ENCODE measurements at places on chromosomes 3 and 15.

DNA sequence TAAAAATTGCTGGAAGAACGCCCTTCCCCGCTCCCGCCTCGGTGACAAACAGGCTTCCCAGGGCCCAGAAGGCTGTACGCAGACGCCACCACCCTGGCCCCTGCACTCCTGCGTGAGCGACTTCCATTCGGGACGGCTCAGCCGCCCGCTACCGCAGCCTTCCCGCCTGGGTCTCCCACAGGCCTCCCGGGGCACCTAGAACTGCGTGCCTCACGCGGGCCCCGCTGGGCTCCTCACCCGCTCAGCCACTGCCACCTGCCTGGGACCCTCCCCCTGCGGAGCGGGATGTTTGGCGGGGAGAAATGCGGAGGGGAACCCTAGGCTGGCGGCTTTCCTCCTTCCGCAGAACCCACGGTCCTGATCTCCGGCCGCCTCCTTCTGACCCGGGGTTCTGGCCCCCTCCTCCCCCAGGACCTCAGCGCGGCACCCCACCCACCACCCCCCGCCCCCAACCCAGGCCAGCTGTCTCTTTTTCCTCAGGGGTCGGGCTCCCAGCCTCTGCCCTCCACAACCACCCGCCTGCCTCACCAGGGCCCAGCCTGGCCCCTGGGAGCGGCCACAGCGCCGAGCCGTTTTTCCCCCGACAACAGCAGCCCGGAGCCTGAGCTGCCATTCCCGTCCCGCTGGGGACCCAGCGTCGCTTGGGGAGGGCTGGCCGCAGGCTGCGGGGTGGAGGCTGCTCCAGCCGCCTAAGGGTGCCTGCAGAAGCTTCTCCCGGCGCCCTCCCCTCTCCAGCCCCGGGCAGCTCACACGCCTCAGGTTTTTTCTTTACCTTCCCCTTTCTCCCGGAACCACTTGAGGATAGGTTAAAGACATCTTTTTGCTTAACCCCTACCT is 27.6 kb upstream of the RAB7A start:
- no peak for DNase-seq

DNA sequence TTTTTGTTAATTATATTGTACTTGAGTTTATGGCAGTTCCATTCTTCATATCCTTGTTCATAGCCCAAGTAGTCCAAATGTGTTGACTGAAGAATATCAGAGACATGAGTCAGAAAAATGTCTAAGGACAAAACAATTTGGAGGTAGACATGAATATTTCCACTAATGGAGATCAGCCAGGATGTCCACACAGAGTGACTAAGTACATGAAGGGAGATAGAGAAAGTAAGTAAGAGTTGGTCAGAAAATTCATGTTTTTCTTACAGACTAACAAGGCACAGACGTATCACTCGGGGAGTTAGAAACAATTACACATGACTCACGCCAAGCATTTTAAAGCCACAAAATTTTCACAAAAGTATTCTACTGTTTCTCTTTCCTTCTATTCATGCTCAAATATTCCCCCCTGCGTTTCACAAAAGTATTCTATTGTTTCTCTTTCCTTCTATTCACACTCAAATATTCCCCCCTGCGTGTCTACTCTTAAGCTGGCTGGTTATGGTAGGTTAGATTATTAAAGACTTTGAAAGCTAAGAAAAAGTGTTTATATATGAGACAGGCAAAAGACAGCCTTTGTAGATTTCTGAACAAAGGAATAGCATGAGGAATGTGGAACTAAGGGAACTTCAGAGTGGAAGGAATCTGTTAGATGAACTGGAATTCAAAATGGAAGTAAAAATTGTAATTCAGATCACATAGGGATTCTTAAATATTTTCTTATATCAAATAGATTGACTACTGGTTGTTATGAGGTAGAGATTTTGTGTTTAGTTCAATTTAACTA is 648.7 kb upstream of the CCDC54 start:
- DNase-seq = peak; percentile 73

DNA sequence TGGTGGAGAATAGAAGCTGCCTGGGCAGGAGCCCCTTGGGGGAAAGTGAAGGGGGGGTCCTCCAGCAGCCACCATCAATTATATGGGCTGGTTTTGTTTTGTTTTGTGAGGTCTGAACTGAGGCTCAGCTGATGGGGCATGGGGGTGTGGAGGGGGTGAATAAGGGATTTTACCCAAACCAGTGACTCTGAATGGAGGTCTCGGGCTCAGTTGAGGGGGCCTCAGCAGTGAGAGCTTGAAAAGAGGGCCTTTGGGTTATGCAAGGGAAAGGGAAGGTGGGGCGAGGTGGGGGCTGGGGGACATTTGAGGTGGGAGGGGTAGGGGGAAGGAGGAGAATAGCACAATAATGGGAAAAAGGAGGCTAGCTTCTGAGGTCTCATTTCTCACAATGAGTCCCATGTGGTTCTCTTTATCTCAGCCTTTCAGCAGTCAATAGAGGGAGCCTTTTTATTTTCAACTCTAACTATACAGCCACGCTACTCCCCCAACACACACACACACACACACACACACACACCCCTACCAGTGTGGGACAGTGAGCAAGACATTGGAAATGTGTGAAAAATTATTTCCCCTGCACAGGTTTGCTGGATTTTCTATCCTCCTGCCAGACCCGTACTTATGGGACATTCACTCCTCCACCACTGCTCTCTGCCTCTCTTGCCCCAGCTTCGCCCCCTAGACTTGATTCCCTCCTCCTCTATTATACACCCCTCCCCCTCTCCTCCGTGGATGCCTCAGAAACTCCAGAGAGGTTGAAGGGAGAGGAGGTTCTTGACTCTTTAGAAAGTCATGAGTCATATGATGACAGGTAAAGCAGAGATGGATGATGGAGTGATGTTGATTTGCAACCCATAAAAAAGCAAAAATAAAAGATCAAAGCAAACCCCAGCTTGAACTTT is 96.0 kb downstream of the GTPBP8 start:
- no peak for DNase-seq

DNA sequence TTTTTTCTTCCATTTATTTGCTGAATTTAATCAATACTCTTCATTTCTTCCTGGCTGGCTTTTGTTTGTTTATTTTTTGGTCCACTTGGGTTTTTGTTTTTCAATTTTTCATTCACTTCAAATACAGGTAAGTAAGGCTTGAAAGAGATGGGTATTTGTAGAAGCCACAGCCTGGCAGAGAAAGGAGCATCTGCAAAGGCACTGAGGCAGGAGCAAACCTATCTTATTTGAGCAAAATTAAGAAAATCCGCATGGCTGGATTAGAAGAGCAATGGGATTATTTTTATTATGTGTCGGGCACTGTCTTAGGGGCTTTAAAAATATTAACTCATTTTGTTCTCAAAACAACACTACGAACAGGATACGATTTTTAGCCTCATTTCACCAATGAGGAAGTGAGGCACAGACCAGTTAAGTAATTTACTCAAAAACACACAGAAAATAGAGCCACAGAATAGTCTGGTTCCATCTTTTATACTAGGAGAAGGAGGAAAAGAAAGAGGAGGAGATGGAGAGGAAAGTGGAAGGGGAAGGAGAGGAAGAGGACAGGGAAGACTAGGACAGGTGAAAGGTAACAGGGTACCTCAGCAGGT is 35.1 kb upstream of the CCDC80 start:
- DNase-seq = no peak

GRCh38 chr3:171200750-171201088 is 174.2 kb upstream of the SLC2A2 start:
- DNase-seq = no peak

DNA sequence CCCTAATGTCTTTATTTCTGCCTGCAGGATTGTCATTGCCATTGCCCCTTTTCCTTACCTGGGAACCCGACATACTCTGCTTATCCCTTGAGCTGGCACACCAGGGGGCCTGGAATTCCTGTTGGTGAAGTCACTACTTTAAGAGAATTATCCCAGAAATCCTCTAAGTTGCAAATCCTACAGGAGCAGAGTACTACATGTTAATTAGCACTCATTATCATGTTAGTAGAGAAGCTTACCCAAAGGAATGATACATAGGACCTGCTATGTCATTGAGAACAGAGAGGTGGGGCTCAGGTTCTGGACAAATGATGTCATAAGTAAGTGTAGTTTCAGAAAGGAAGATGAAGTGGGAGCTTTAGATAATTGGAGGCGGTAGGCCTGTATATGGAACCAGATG is 27.4 kb downstream of the SCG5 start:
- DNase-seq = no peak

- no peak for DNase-seq
These were observed 40.5 kb upstream of the LDHAL6B start for GRCh38 chr15:59166166-59166565.

- no peak for DNase-seq
These were observed 174.4 kb upstream of the CMC1 start for GRCh38 chr3:28067014-28067413.

GRCh38 chr3:148723631-148724030 is 25.9 kb downstream of the AGTR1 start:
- DNase-seq = no peak

DNA sequence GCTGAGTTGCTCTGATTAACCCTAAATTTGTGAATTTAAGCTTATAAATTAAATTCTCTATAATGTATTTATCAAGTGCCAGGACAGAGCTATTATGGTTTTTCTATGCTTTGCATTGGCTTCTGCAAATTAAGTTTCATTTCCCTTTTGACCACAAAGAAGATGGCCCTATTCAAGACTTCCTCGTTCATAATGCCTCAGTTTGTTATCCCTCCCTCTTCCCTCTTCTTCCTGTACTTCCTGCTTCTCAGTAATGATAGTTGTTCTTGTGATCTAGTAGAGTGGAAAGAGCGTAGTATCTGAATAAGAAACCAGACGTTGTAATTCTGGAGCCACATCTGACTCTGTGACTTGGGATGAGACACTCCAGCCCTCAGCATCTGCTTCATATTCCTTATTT is 118.7 kb downstream of the CACNA1D start:
- no peak for DNase-seq

DNA sequence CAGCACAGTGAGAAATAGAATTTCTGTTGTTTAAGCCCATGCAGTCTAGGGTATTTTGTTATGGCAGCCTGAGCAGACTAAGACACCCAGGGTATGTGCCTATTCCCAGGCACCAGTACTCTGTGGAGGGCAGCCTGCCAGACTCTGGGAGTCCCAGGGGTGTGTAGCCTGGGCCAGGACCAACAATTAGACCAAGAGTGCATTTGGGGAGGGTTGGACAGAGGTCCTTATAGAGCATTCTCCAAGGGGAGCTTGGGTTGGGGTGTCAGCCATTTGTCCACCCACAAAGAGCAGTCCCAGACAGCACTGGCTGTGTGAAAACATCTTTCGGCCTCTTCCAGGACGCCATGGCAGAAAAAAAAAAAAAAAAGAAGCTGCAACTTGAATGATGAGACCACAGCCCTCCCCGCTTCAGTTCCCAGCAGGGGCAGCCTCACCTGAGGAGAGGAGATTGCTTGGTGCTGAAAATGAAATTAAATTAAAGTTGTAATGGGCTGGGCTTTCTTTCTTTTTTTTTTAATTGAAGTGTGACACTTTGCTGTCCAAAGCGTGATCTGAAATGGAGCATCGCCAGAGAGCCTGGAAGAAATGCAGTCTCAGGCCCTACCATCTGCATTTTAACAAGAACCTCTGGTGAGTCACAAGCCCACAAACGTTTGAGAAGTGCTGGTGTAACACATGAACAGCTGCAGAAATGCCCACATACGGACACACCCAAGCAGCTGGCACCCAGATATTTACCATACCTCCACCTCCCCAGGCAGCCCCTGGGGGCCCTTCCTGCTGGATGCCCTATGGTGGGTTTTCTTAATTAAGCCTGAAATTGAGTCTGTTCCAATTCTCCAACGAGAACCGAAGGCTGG is 21.3 kb upstream of the CAV3 start:
- DNase-seq = peak; percentile 53

DNA sequence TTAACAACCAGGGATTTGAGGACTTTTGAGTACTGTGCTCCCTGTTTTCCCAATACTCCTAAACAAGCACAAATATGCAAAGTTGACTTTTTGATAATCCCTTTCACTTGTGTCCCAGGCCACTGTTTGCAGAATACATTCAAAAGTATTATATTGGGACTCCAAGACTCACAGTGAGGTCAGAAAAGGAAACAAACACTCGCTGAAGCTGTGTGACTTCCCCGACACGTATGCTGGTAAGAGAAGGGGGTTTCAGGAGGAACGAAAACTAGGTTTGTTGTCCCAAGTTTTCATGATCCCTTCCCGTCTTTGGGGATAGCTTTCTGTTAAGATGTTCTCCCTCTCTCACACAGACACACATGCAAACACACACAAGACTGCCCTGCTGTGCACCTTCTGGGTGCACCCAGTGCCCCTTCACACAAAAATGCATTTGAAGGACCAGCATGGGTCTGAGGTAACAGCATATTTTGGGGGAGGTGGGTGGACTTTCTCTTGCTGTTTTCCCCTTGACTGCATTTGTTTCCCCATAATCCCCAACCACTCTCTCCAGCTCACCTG is 225.2 kb upstream of the PRICKLE2 start:
- DNase-seq = no peak

DNA sequence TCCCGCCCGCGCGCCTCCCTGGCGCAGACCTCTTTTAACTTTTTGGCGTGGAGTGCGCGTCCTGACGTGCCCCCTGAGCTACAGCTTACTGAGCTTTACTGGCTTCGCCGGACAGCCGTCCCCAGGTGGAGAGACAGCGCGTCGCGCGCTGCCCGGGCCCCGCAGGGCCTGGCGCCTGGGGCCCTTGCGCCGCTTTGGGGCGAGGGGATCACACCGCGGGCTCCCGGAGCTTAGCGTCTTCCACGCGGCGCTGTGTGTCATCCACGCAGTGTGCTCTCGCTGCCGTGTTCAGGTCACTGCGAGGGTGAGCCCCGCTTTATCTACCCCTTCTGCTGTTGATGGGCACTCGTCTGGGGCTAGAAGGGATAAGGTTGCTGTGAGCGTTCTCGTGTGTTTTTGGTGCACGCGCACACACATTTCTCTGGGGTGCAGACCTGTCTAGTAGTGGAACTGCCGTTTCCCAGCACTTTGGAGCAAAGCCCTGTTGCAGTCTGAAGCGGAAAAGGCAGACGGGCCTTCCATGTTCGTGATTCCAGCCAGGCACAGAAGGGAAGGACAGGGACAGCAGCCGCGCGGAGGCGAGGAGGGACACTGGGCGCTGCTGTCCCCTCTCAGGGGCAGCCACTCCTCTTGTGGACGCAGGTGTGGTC is 33.1 kb upstream of the ALDH1L1 start:
- no peak for DNase-seq

GRCh38 chr3:109278141-109278540 is 38.2 kb downstream of the DPPA2 start:
- no peak for DNase-seq

DNA sequence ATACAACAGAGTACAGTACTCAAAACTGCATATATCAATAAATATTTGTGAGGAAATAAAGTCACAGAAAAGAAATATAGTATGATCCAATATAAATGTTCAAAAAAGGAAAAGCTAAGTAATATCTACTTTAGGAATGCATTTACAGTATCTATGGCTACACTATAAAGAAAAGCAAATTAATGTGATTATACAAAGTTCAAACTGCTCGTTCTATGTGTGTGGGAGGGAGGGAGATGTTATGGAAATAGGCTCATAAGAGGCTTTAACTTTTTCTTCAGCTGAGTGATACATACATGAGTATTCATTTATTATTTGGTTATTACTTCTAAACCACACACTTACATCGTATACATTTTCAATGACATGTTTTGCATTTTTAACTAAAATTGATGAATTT is 377.7 kb upstream of the AGTR1 start:
- no peak for DNase-seq

- no peak for DNase-seq
These were observed 1.6 kb downstream of the SPATA16 start for GRCh38 chr3:173139420-173139819.

Data from keratinocyte (primary cell).